ENCODE measurements at places on chromosomes 6 and 20.

GRCh38 chr6:53014744-53015143, 19.7 kb upstream of the GSTA4 start:
- DNase-seq, result no peak

DNA sequence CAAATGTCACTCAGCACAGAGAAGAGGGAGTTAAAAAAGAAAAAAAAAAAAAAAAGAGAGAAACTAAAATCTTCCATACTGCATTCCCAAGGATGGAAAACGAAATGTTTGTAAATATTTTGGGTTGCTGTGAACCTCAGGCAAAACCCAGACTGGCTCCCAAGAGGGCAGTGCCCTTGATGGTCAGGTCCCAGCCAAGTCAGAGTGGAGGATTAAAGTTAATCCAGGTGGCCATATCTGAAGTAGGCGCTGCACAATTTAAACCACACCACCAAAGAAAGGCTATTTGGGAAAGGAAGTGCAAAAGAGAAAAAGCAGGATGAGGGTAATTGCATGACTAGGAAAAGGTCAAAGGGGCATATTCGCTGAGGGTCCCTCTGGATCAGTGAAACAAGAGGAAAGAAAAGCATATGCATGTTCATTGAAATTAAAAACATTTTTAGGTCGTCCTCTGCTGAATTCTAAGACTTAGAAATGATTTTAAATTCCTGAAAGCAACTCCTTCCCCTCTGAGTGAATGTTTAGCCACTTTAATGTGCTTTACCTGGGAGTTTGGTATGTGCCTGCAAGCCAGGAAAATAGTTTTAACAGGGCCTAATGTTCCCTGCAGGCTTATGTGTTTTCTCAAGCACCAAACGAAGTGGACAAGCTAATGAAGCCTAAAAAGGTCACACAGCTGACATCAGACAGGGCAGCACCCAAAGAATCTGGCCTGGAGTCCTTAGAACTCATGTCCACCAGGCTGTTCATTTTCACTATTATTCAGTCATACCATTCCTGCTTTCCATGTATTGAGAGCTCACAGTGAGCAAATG, 159.1 kb downstream of the HACE1 start:
- no peak for DNase-seq

- DNase-seq, result no peak
These were observed 33.9 kb upstream of the RNGTT start for GRCh38 chr6:88997327-88997726.

GRCh38 chr6:84428300-84428907, 201.0 kb upstream of the CEP162 start:
- peak; percentile 4 for DNase-seq

GRCh38 chr6:147868427-147869190, 360.1 kb downstream of the SAMD5 start:
- no peak for DNase-seq
